ENCODE measurements at places on chromosomes 6 and 20.

DNA sequence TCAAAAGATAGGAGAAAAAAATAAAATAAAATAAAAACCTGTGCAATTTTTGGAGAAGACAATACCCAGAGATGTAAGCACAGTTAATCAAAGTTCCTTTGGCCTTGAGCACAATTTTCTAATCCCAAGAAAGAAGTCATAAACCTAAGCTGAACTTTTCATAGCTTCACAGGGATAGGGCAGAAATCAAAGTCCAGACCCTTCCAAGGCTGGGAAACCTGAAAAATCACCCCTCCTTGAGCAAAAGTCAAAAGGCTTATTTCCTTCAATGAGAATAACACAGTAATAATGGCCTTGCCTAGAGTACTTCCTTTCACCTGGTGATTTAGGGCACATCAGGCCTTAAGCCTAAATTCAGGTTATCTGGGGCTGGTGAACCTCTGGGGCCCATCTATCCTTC, 415.0 kb upstream of the BTBD3 start:
- DNase-seq = no peak

DNA sequence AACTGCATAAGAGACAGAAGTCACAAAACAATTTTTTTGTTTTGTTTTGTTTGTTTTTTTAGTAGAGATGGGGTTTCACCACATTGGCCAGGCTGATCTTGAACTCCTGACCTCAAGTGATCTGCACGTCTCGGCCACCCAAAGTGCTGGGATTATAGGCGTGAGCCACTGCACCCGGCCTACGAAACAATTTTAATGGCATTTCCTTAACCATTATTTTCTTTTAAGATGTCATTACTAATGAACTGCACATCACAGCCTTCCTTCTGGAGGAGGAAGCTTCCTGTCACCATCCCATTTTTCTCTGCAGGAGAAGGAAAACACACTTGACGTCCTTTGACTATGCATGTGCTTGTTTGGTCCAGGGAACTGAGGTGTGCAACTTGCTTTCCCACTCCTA, 125.3 kb upstream of the AKIRIN2 start:
- DNase-seq = peak; percentile 4

- no peak for DNase-seq
Measured at GRCh38 chr6:107941627-107942026, 16.4 kb downstream of the SEC63 start.

DNA sequence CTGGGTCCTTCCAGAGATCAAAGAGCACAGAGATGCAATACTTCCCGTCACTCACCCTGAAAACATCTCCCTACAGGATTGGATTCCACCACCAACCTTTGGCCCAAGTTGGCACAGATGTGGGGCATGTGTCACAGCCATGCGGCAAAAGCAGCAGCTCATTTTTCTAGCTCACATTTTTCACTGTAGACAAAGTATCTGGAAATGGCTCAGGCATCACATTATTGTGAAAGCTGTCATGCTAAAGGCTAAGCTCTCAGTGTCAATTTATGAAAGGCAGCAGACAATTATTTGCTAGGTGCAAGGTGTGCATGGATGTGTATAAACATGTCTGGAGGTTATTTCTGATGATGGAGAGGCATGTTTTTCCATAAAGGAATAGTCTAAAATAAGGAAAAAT, 248.8 kb upstream of the PRND start:
- no peak for DNase-seq

GRCh38 chr6:112881828-112882780, 535.0 kb downstream of the RFPL4B start:
- DNase-seq = no peak

- no peak for DNase-seq
Measured at GRCh38 chr6:99885051-99885450, 109.0 kb downstream of the MCHR2 start.

- DNase-seq = no peak
Measured at GRCh38 chr6:32109114-32109764, at the start of gene TNXB. TSS of gene TNXB (minus strand) at chr6:32109338. CDS start at chr6:32098198, 11,140 bp downstream.

GRCh38 chr20:37672143-37672542, 21.7 kb upstream of the CTNNBL1 start:
- DNase-seq = no peak

DNA sequence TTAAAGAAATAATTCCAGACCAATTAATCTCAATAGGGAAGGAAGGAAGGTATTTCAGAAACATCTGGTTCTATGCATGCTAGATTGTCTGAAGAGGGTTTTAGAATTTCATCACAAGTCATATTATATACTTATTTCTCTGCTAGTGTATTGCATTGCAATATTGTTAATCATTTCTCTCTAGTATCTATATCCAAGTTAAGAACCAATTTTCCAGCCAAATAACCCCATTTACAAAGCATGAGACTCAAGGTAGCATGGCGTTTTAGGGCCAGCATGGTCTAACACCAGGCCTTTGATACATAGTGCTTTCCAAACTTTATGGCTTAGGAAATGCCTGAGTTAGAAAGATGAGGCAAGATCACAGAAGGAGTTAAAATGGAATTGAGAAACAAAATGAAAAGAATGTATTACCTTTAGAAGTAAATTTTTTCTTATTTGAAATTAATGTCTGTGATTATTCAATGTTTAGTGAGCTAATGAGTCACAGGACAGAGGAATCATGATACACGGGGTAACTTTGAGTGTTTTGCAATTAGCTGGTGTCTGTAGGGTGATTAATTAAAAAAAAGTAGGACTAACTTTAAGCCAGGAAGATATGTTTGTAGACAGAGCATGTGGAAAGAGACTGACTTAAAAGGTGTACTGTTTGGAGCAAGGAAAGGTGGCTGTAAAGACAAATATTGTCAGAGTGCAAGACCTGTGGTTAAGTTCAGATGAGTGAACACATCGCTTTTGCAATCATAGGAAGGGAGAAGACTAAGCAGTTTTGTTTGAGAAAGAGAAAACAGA, 1006.2 kb upstream of the CITED2 start:
- no peak for DNase-seq

DNA sequence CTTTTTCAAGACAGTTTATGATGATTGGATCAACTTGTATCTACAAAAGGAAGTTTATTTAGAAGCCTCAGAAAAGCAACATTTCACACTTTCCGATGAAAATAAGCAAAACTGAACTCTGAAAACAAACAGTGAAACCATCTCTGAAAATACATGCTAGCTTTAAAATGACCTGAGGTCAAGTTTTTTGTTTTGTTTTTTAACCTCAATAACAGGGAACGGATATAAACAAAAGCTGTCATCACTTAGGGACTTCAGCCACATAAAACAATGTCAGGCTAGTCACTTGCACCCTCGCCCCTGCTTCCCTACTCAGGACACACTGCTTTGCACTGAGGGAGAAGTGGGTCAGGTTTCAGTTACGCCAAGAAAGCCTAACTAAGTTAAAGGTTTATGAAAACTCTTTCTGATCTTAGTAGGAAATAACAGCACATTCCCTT, 11.6 kb downstream of the BACH2 start:
- DNase-seq = peak; percentile 21

DNA sequence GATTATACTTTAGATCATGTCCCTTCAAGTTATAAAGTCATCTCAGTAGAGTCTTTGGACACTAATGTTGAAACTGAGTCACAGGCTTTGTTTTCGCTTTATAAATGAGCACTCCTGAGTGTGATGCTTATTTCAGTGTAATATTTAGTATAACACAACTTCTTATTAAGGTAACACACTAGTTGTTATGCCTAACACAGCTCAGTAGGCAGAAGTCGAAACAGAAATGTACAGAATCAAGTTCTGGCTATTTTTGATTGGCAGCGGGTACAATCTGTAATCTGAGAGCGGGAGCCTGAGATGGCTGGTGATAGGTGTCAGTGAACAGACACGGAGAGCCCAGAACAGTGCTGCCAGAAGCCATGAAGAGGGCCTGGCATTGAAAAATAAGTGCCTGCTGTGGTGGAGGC, 11.4 kb downstream of the HECA start:
- no peak for DNase-seq

All from right kidney (tissue), 9 donors.